ENCODE measurements at places on chromosomes 11 and 22.
A peak's percentile ranks its signal among the peaks of the same experiment; 100 is the strongest.

DNA sequence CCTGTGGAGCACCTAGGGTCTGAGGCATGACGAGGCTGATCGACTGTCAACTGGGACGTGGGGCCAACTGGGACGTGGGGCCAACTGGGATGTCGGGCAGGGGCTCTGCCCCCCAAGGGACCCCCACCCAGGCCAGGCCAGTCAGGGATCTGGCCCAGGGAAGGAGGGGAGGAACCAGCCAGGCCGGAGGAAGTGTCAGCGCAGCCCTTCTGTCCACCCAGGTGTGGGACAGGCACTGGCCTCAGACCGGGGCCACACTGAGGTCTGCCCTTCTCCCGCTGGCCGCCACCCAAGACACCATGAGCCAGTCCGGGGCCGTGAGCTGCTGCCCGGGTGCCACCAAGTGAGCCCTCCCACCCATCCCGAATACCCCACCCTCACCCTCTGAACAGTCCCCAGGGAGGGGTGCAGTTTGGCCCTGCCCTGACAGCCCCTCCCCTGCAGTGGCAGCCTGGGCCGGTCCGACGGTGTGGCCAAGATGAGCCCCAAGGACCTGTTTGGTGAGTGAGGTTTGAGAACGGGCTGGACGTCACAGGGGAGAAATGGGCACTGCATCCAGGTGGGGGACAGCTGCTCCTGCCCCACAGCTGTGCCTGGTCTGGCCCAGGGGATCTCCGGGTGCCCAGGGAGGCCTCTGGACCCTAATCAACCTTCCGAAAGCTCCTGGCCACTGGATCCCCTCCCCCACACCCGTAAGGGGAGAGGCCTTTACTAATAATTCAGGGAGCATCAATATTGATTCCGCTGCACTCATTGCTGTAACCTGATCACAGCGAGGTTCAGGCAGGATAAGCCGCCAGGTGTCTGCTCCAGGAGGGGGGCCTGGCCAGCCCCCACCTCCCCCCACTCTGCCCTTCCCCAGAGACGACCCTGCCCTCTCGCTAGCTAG is 3.3 kb downstream of the EPS8L2 start:
- DNase-seq, result no peak

- DNase-seq, result no peak
Measured at GRCh38 chr11:9301720-9302119, 12.7 kb downstream of the TMEM41B start.

DNA sequence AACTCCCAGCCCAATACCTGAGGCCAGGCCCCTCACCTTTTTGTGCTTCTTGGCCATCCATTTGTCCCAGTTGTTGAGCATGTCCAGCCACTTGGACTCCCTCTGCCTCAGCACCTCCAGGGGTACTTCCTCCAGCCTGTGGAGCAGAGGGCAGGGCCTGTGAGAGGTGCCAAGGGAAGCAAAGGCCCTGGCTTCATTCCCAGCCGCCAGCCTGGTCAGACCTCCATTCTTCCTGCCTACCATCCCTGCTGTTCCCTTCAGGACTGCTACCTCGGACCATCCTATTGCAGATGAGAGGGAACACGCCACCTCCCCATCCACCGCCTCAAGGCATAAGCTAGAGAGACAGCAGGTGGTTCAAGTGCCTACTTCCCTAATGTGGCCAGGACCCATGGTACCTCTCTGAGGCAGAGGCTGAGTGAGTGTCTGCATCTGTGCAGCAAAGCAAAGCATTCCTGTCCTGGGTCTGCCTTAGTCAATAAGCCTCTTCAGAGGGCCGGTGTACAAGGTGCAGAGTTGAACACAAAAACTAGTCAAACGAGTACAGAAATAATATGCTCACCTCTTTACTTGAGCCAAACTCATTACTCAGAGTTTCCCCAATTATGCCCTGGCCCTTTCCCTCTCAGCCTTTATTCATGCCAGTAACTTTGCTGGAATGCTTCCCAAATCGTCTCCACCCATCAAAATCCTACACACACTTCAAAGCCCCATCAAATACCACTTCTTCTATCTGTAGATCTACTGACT is 15.4 kb upstream of the CASTOR1 start:
- DNase-seq, result no peak

DNA sequence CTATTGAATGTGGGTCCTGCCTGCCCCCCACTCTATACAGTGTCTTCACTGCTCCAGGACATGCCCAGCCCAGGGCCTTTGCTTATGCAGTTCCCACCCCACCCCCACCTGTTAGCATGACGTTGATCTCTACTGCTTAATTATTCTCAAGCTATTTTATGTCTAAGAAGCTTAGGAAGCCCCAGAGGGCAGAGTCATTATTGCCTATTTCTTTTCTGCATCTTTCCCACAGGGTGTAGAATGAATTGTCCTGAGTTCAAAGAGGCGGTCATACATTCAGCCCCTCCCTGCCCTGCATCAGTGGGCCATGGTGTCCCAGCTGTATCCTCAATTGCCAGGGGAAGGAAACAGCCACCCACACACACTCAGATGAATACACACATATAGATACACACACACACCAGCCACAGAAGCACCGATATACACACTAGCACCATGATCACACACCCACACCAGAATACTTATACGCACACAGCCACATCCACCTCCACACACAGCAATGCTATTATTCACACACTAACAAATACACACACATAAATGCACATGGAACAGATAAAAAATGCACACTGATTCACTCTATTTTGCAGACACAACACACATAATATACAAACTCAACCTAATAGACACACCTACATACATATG is 1.5 kb downstream of the PDE2A start:
- DNase-seq, result no peak

GRCh38 chr11:59062602-59063529 is 23.2 kb upstream of the GLYATL1B start:
- no peak for DNase-seq

GRCh38 chr11:64654958-64655541 is 64.0 kb downstream of the SLC22A12 start:
- DNase-seq, result no peak

- no peak for DNase-seq
Measured at GRCh38 chr22:30925667-30926066, 42.9 kb downstream of the MORC2 start.

DNA sequence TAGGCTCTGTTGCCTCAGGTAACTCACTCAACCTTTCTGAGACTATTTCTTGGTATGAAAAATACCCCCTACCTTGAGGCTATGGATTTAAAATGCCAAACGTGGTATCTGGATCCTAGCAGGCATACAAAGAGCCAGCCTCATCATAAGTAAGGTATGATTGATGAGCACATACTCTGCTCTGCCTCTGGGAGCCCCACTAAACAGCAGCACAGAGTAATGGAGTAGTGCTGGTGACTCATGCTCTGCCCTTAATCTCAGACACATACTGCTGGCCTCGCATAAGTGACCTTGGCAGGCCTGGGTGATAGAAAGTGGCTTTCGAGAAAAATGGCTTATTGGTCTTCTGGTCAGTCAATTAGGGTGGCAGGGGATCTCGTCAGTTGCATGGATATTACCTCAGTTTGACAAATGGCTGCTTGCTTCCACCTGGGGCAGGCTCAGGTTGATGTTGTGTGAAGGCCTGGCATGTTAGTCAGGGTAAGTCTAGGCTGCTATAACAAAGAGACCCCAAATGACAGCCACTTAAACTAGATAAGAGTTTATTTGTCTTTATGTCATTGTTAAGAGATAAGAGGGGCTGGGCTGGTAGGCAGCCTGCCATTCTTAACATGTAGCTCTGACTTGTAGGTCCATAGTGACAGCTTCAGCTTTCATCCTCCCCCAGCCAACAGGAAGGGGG is 15.2 kb upstream of the SLC6A5 start:
- no peak for DNase-seq

GRCh38 chr11:133956650-133957633 is at the start of gene IGSF9B:
IGSF9B (minus strand) TSS chr11:133956968; CDS start chr11:133956754, 214 bp downstream.
- DNase-seq, result peak; percentile 29

GRCh38 chr11:43892851-43893250 is 12.2 kb downstream of the ALKBH3 start:
- DNase-seq, result no peak

GRCh38 chr11:9568854-9569587 is 4.4 kb upstream of the WEE1 start:
- no peak for DNase-seq

DNA sequence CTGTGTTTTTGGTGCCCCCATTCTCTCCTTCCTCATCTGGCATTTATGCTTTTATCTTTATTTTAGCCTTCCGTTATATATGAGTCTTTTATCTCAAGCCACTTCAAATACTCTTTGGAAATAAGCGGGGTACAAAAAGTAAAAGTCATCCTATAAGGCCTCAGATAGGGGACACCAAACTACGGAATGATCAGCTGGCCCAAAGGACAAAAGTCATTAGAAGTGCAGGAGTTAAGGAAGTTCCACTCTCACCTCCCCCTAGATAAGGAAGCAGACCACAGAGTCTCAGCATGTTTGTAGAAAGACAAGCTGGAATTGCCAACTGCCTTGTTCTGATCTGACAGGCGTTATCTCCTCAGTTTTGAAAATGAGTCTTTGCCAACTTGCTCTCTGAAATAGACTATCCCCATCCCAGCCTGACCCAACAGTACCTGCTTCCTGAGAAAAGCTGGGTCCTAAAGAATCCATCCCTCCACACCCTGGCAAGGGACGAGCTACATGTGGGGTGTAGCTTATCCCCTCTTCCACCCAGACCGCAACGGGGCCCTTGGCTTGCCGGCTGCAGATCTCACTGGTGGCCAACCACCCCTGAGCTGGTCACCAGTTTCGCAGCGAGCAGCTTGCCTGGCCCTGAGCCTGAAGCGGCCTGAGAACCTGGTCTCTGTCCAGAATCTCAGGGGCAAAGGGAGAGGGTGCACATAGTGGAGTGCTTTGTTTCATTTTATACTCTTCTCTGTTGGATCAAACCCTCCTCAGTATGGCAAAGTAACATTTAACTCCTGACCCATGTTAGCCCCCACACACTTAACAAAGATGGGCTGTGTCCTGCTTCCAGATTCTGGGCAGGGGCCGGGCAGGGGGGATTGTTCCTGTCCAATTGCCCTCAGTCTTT is 13.8 kb downstream of the FADS2 start:
- DNase-seq, result no peak

- DNase-seq, result no peak
Measured at GRCh38 chr11:130449310-130449990, 1.0 kb downstream of the ADAMTS15 start.

GRCh38 chr22:38230108-38230825 is 28.5 kb downstream of the MAFF start:
- no peak for DNase-seq

GRCh38 chr11:60756307-60757032 is at the start of gene MS4A15:
MS4A15 (plus strand) TSS chr11:60756867; CDS start chr11:60763734, 6,867 bp downstream.
- no peak for DNase-seq

DNA sequence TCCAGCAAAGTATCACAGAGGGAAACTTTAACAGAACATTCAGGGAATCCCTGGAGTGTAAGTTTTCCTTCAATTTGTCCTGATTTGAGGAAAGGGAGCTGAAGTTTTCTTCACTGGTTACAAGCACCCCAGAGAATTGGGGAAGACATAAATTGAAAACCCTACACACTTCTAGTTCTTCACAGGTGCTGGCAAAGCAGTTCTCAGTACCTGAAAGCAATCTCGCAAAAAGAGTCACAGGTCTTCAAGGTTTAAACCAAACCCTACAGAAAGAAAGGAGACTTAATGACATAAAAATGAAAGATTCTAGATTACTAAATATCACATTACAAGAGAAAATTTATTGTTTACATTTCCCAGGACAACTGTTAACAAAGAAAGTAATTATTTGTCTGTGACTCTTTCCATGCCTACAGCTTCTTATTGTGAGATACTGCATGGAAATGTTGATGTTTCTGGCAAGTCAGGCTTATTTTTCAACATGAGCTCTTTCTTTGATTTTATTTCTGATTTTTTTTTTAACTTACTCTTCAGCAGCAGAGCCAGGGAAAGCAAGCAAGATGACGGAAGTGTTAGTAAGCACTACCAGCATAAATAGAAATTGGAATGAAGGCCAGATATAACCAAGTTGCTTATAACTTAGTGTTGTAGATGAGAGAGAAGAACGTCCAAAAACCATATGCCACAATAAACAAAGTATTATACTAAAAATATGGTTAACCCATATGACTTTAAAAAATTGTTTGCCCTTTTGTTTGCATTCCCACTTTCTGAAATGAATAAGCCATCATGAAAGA is 44.1 kb downstream of the FANCF start:
- DNase-seq, result no peak

GRCh38 chr11:111512296-111513239 is at the start of gene BTG4:
BTG4 (minus strand) TSS chr11:111512386; CDS start chr11:111498776, 13,610 bp downstream.
- no peak for DNase-seq

- DNase-seq, result no peak
Measured at GRCh38 chr11:129637983-129638776, 177.5 kb upstream of the TMEM45B start.

DNA sequence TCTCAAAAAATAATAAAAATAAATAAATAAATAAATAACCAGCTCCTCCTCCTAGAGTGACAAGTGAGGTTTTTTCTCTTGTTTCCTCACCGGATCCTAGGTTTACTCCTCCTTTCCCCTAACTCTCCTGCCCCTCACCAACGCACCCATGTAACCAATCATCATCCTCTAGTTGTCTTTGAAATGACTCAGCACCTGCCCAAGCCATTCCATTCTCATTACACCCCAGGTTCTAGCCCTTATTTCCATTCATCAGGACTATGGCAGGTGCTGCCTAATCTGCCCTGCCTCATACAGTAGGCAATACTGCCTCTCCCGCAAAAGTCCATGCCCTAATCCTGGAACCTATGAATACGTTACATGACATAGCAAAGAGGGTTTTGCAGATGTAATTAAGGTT is 60.4 kb downstream of the BUD13 start:
- no peak for DNase-seq

DNA sequence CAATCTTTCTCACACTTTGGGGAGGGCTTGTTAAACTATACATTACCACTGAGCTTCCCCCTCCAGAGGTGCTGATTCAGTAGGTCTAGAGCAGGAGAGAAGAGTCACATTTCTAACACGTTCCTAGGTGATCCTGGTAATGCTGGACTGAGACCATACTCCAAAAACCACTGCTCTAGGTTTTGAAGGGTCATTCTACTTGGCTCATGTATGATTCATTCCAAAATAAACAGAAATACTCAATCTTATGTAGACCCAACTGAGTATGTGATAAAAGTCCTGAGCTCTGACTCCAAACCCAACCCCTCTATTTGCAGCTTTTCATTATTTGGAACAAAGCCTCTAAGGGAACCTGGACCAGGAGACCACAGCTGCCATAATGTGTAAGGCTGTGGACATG is 782.9 kb upstream of the CCDC90B start:
- no peak for DNase-seq

DNA sequence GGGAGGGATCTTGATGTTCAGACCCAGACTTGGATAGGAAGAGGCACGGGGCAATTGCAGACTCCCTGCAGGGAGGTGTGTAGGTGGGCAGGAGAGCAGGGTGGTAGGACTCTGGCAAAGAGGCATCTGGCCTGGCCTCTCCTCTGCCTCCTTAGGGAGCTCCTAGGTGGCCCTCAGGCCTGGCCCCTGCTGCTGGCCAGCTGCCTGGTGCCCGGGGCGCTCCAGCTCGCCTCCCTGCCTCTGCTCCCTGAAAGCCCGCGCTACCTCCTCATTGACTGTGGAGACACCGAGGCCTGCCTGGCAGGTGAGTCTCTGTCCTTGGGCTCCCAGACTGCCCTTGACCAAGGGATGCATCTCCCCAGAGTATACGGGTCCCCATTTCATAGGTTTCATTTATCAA is 16.6 kb upstream of the MIF start:
- no peak for DNase-seq

- DNase-seq, result no peak
Measured at GRCh38 chr22:39392341-39392948, 7.1 kb upstream of the TAB1 start.

GRCh38 chr22:26134654-26135330 is 34.5 kb upstream of the SEZ6L start:
- no peak for DNase-seq
